Effector CD4-positive, alpha-beta T cell (primary cell): ENCODE measurements at places on chromosomes 1 and 21.

- no peak for DNase-seq
These were observed 3.3 kb downstream of the LAX1 start for GRCh38 chr1:203768256-203768655.

DNA sequence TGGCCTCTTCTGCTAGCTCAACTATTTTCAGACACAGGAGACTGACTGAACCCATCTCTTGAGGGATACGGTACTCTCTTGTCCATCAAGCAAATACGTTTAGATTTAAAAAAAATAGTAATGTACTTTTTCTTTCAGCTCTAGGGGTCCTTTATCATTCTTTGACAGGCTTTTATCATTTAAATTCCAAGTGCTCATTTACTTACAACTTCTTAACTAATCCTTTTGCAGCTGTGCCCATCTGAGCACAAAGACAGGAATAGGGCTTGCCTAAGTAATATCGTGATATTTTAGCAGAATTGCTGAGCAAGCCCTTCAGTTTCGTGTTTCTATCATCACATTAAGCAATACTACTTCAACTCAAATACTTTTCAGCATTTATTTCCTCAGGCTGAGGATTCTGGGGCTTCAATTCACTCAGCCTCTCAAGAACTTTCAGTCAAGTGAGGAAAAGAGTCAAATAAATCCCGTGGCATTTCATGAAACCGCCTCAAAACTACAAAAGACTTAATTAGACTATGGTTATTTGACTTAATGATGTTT lies 317.6 kb downstream of the BACH1 start:
- no peak for DNase-seq

- no peak for DNase-seq
These were observed 76.2 kb downstream of the NFIA start for GRCh38 chr1:61158591-61158990.

DNA sequence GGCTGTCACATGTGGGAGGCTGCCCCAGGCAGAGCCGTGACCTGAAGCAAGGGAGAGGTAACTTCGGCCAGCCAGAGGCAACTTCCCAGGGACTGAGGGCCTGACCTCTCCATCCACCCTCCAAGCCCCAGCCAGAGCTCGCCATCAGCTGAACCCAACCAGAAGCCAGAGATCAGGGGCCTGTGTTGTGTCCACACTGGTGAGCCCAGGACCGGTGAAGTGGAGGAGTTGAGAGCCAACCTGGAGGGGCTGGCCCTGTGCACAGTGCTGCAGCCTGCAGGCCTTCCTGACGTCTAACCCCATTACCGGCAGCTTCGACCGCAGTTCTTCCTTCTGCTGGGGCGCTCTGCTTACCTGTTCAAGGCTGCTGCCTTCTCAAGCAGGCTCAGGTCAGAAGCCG lies 19.6 kb upstream of the PDE9A start:
- DNase-seq: no peak

- no peak for DNase-seq
These were observed 52.3 kb downstream of the ABL2 start for GRCh38 chr1:179177182-179177581.

GRCh38 chr1:186806477-186806876 lies 22.3 kb upstream of the PLA2G4A start:
- DNase-seq: no peak

- DNase-seq: no peak
These were observed 424.9 kb upstream of the KAZN start for GRCh38 chr1:14173598-14173997.

DNA sequence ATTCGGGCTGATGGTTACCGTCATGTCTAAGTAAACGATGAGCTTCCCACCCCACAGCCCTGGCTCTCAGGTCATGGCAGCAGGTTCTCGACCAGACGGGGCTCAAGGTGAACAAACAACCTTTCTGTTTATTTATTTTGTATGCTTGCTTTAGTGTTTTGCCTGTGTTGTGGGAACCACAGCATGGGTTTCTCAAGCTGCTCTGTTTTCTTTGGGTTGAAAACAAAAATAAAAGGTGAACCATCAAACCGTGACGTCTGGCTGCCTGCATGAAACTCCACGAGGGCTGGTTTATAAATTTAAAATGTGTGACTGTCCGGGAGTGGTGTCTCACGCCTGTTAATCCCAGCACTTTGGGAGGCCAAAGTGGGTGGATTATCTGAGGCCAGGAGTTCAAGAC lies 28.0 kb downstream of the TMEM51 start:
- DNase-seq: no peak

DNA sequence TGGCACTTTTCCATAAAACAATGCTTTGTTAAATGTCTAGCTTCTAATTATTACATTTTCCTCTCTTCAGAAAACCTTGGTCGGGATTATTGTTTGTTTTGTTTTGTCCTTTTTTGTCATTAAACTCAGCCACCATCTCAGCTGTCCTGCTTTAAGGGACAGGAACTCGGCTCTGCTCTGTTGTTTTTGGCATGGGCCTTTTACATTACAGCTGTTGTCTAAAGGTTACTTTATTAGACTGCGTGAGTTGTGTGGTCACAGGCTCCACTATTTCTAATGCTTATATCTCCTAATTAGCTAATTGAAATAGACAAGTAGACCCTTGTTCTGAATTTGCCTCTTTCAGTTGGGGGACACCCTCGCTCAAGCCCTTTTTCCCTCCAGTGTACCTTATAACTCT lies 1.6 kb downstream of the PALMD start:
- DNase-seq: no peak

- no peak for DNase-seq
These were observed 292.7 kb downstream of the SDCCAG8 start for GRCh38 chr1:243548516-243548915.

- DNase-seq: no peak
These were observed 4.6 kb downstream of the NTRK1 start for GRCh38 chr1:156865258-156865657.

GRCh38 chr1:225824533-225824941 lies 14.6 kb downstream of the EPHX1 start:
- no peak for DNase-seq

GRCh38 chr1:185317034-185317885 lies at the start of gene IVNS1ABP:
Gene IVNS1ABP (minus strand): TSS chr1:185317243. CDS start chr1:185309493, 7,750 bp downstream.
- DNase-seq: peak; percentile 91

DNA sequence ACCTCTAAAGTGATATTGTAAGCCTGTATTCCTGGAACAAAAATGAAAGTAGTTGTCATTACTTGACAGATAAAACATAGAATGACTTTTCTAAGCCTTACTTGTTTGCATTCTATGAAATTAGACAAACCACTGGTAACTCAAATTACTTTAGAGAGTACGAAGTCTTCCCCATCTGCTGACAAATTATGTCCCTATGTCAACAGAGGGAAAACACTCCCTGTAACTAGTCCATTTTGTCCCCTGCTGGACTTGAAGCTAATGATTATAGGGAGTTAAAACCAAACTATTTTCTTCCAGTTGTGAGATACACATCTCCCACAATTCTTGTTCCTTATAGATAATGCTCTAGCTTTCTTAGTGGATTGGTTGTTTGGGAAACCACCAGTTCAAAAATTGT lies 39.6 kb downstream of the GREM2 start:
- no peak for DNase-seq

GRCh38 chr1:86798608-86799291 lies 94.4 kb downstream of the SH3GLB1 start:
- DNase-seq: no peak

- no peak for DNase-seq
These were observed 13.2 kb downstream of the NAV1 start for GRCh38 chr1:201551877-201552731.

DNA sequence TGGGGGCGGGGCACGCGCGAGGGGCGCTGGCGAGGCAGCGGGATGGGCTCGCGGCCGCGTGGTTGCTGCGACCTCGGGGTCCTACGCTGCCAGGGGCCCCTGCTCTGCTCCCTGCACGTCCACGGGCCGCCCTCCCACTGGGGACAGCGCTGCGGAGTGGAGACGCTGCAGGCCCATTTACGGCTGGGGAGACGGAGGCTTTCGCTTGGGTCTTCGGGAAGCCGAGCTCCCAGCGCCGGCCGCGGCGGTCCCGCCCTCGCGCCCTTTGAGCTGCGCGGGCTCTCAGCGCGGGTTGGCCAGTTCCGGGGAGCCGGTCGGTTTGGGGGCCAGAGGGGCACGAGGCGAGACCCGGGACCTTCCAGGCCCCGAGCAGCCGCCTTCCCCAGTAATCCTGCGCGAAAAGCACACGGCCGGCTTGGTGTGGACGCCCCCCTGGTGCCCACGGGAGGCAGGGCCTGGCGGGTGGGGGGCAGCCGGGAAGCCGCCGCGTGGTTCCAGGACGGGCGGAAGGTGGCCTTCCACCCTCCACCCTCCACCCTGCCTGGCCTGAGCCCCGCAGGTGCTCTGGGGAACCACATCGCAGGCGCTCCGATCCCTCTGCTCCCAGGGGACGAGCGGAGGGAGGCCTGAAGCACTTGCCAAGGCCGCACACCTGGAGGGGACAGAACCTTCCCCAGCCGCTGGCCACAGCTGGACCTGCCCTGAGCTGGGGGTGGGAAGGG lies 570 bp upstream of the PEX10 start:
- no peak for DNase-seq

DNA sequence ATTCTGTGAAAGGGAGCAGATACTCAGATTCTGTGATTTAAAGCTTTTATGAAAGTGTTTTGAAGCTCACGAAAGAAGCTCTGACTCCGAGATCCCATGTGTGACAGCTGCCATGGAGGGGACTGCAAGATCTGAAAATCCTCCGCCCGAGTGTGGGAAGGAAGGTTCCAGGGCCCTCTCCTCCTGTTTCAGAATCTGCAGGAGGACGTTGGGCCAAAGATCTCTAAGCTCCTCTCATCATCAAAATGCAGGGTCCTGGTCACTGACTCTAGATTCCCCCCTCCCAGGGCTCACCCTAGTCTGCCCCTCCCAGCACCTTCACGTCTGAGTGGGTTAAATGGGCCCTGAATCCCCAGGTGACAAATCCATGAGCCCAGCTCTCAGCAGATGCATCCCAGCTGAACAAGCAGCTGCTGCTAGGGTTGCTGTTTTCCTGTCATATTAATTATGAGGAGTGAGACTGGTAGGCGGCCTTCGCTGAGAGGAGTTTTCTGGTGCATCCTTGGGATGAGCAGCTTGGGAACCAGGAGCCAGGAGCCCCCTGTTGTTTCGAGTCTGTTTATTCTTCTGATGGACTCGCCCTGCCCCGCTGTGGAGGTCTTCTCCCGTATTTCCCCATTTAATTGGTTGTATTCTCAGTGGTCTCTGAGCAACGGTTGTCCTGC lies 402.0 kb downstream of the MATN1 start:
- no peak for DNase-seq

GRCh38 chr1:227732586-227733308 lies 2.4 kb downstream of the JMJD4 start:
- no peak for DNase-seq

DNA sequence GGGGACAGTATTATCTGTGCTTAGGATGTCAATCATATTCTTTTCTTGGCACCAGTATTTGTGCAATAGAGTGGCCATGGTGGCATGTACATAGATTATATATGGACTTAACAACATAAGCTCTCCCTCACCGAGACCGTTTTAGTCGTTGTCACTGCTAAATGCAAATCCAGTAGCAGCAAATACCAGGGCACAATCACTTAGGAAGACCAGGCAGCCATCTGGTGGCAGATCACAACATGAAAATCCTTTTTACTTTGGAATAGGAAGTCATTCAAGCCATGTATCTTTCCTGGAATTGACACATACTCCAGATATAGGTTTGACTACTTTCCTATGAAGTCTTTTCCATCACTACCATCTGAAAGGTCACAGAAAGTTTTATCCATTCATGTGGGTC lies 53.2 kb upstream of the C1orf87 start:
- no peak for DNase-seq
